A549 treated with DMSO at 1 μM for 4 hours (cell line): ENCODE measurements at places on chromosomes 16 and 17. TPM values are rescaled to one million over a fixed set of nuclear protein-coding genes. Genes with fewer than 3 reads are reported as not detected.

Gene DNAJA2
- total RNA-seq: 64.4 to 87.5 TPM (median 77.4 TPM) in 5 replicates

Gene C17orf58
- 17.6 to 20.0 TPM (median 18.1 TPM) in 5 replicates for total RNA-seq

Gene FAM234A
- 45.5 to 52.5 TPM (median 48.7 TPM) in 5 replicates for total RNA-seq

Gene ASGR2
- 0.07 to 0.19 TPM in 2 of 5 replicates, not detected in the others for total RNA-seq

Gene RAMP2
- total RNA-seq: 0.69 to 1.2 TPM (median 0.85 TPM) in 5 replicates

Gene FZD2
- 31.5 to 46.5 TPM (median 38.7 TPM) in 5 replicates for total RNA-seq

Gene TBX2
- total RNA-seq: 6.0 to 8.7 TPM (median 7.6 TPM) in 5 replicates

Gene KIF19
- not detected in 5 replicates for total RNA-seq

Gene PRAC2
- total RNA-seq: not detected in 5 replicates

Gene FSCN2
- total RNA-seq: 0.45 to 1.4 TPM (median 1.1 TPM) in 5 replicates

Gene TMC8
- 0.28 to 0.68 TPM (median 0.48 TPM) in 5 replicates for total RNA-seq

Gene ITGB4
- 44.5 to 54.7 TPM (median 48.0 TPM) in 5 replicates for total RNA-seq

Gene TOP2A
- 197 to 286 TPM (median 260 TPM) in 5 replicates for total RNA-seq

Gene KRTAP9-8
- total RNA-seq: not detected in 5 replicates

Gene ASPHD1
- 23.0 to 29.4 TPM (median 26.9 TPM) in 5 replicates for total RNA-seq

Gene IQCK
- 8.8 to 11.7 TPM (median 9.4 TPM) in 5 replicates for total RNA-seq

Gene ACAP1
- total RNA-seq: 3.9 to 7.6 TPM (median 4.2 TPM) in 5 replicates

Gene MT1H
- total RNA-seq: not detected in 5 replicates

Gene PMP22
- 285 to 327 TPM (median 322 TPM) in 5 replicates for total RNA-seq

Gene TBC1D3K
- total RNA-seq: not detected in 5 replicates

Gene KRTAP4-6
- total RNA-seq: not detected in 5 replicates

Gene MYL11
- 0.46 to 0.63 TPM (median 0.54 TPM) in 3 of 5 replicates, not detected in the others for total RNA-seq

Gene CTRL
- total RNA-seq: 1.5 to 2.2 TPM (median 2.0 TPM) in 5 replicates

Gene NEUROD2
- not detected in 5 replicates for total RNA-seq

Gene PRR11
- 47.6 to 69.0 TPM (median 63.1 TPM) in 5 replicates for total RNA-seq
